NCI-H524 (cell line): ENCODE measurements at places on chromosomes 1 and 21.

- no peak for DNase-seq
Measured at GRCh38 chr1:48898894-48899293, 122.2 kb upstream of the BEND5 start.

DNA sequence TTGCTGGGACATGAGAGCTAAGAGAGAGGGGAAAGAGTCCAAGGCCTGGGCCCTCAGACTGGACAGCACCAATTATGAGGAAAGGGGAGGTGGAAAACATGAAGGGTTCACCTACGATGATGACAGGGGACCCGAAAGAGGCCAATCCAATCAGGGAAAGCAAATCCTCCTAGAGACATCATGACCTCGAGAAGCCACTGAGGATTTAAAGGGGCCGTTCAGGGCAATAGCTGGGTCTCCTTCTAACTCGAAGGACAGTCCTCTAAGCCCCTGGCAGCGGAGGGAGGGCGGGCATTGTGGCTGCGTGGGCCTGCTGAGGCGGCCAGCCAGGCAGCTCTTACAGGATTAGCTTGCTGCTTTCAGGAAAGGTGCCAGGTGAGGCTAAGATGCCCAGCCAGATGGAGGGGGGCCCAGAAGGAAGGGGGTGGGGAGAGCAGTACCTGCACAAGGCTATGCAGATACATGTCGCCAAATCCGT is 7.4 kb downstream of the MEF2D start:
- DNase-seq = peak; percentile 54

GRCh38 chr21:38804030-38804788 is 1.5 kb upstream of the ETS2 start:
- no peak for DNase-seq

GRCh38 chr1:38114241-38115026 is 67.8 kb upstream of the POU3F1 start:
- no peak for DNase-seq

DNA sequence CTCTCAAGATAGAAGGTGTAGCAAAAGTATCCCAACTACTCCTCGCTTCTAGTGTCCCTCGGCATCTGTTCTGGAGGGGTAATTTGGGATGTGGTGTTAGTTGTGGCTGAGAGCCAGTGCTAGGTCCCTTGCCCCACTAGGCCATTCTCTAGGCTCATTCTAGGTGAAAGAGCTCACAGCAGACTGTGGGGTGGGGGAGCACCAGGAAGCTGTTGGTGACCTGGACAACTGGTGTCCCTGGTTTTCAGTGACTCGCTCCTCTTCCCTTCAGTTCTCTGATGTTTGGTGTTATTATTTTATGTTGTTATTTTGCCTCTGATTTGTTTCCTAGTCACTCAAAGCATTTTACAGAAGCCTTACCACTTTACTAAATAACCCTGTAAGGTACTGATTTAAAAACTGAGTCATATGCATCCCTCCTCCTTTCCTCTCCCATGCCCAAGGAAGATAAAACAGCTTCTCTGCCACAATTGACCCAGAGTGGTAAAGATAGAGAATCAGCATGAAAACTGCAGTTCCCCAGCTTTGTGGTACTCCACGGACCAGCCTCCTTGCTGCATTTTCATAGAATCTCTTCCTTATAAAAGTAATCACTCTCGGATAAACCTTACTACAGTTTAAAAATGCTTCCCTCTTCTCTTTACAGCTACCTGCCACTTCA is 14.1 kb downstream of the DYRK3 start:
- no peak for DNase-seq

- no peak for DNase-seq
Measured at GRCh38 chr1:168623831-168624230, 47.4 kb downstream of the XCL1 start.

- DNase-seq = no peak
Measured at GRCh38 chr1:170765279-170765678, 101.3 kb downstream of the PRRX1 start.

GRCh38 chr1:110312188-110313121 is 26.7 kb upstream of the RBM15 start:
- DNase-seq = peak; percentile 65

- DNase-seq = no peak
Measured at GRCh38 chr1:233704898-233705723, 91.2 kb downstream of the KCNK1 start.

DNA sequence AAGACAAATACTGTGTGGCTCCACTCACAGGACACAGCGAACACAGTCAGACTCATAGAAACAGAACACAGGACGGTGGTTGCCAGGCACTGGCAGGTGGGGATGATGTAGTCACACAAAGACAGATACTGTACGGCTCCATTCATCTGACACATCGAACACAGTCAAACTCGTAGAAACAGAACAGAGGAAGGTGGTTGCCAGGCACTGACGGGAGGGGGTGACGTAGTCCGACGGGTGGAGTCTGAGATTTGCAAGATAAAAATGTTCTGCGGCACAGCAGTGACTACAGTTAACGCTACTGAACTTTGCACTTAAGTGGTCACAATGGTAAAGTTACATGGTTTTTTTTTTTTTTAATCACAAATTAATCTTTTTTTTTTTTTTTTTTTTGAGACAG is 18.7 kb downstream of the C21orf58 start:
- DNase-seq = no peak

GRCh38 chr1:155080312-155081228 is 1.9 kb downstream of the EFNA3 start:
- DNase-seq = peak; percentile 80

DNA sequence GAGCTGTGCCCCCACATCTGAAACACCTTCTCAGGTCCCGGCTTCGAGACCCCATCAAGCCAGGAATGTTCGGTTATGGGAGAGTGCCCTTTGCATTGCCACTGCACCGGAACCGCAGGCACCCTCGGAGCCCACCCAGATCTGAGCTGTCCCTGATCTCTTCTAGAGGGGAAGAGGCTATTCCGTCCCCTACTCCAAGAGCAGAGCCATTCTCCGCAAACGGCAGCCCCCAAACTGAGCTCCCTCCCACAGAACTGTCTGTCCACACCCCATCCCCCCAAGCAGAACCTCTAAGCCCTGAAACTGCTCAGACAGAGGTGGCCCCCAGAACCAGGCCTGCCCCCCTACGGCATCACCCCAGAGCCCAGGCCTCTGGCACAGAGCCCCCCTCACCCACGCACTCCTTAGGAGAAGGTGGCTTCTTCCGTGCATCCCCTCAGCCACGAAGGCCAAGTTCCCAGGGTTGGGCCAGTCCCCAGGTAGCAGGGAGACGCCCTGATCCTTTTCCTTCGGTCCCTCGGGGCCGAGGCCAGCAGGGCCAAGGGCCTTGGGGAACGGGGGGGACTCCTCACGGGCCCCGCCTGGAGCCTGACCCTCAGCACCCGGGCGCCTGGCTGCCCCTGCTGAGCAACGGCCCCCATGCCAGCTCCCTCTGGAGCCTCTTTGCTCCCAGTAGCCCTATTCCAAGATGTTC is 4.3 kb downstream of the ADAMTSL4 start:
- DNase-seq = no peak

GRCh38 chr1:150579110-150579944 is at the start of gene MCL1:
MCL1 (minus strand) TSS chr1:150579610; CDS start chr1:150579530, 80 bp downstream.
- DNase-seq = peak; percentile 94

DNA sequence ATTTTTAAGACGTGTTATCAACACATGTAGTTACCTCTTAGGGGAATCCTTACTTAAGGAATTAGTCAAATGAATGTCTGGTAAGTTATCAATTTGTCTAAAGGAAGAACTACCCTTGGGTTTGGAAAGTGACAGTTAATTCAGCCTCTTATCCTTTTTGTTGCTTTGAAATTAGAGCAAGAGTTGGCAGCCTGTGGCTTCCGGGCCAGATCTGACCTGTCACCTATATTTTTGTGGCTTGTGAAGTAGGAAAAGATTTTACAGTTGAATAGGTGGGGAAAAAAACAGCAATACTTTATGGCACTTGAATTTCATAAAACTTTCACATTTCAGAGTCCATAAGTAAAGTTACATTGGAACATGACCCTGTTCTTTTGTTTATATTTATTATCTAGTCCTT is 5.5 kb downstream of the MRPS6 start:
- no peak for DNase-seq

GRCh38 chr1:213914392-213914791 is 73.4 kb upstream of the PROX1 start:
- DNase-seq = peak; percentile 87
